ENCODE measurements at places on chromosomes 5 and 9.

- DNase-seq: no peak
Measured at GRCh38 chr5:116621599-116621998, 47.0 kb upstream of the SEMA6A start.

DNA sequence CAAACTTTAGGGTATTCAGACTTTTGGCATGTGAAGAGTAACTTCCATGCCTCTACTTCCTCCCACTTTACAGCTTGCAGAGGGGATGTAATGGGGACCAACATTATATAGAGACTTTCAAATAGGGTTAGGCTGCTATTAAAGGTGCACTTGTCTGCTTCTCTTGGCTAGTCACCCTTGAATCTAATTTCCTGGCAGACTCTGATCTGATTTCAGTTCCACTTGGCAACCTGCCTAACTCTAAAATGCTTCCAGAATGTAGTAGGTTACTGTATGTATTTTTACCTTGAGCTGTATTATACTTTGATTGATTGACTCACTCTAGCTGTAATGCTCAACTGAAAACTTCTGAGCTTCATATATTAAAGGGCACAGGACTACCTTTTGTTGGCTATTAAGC lies 693.4 kb downstream of the KCTD16 start:
- DNase-seq: no peak

- peak; percentile 63 for DNase-seq
Measured at GRCh38 chr5:170552621-170553115, 48.8 kb downstream of the KCNIP1 start.

- no peak for DNase-seq
Measured at GRCh38 chr5:119275146-119275545, 80.7 kb upstream of the TNFAIP8 start.

- no peak for DNase-seq
Measured at GRCh38 chr5:68759593-68759992, 334.2 kb upstream of the SLC30A5 start.

- no peak for DNase-seq
Measured at GRCh38 chr9:75997206-75997605, 106.7 kb downstream of the PCSK5 start.

GRCh38 chr9:116008278-116008677 lies 145.3 kb upstream of the PAPPA start:
- DNase-seq: no peak

DNA sequence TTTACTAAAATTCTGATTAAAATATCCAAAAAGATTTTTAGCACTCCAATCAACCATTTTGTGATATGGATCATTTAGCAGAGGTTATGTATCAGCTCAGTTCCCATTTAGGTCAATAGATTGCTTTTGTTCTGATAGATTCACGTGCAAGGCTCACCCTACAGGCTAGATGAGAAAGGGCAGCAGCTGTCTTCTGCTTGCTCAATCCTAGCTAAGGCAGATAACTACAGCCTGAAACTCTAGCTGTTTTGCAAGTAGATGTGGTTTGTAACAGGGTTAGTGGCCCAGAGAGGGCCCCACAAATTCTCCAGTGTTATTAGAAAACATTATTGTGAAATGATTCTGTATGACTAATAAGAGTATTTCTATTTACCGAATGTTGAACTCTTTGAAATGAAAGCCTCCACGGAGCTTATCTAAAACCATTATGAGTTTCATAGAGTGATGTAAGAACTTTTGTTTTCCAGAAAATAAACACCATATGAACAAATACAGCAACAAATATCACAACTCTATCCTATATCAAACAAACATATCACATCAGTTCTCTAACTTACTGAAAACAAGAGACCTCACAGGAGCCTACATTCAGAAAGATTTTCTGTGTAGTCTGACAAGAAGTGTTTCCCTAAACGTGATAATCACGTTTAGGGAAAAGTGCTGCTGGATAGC lies 841.9 kb upstream of the ACO1 start:
- DNase-seq: peak; percentile 1

DNA sequence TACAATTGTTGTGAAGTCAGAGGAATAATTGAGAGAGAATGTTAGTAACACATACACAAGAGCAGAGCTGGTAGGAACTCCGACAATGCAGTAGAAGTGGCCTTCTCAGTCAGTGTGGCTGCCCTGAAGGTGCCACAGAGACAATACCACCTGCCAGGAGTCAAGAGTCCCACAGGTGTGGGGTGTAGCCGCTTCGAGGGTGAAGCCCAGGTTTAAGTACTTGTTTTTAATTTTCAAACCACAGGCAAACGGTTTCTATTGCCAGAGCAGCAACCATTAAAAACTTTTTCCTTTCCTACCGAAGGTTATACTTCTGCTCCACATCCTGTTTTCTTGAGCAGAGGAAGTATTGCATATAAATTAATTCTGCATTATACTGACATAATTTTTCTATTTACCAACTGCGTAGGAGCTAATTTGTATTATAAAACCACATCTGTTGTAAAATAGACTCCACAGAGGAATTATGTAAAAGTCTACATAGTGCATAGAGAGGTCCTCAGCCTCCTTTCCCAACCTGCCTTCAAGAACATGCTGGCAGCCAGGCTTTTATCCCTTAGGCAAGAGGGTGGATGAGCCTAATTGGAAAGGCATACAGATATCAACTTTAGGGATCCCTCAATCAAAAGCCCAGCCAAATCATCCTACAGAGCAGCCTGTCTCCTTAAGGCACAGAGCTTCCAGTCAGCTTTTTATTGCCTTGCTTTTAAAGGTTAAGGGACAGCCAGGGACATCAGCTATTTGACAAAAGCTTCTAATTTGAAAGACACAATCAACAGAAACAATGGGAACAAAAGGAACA lies 12.9 kb upstream of the ACTBL2 start:
- DNase-seq: no peak

- DNase-seq: peak; percentile 22
Measured at GRCh38 chr9:117247266-117247665, 167.6 kb downstream of the ASTN2 start.
